ENCODE measurements at places on chromosomes 13 and 19. TPM values are rescaled to one million over a fixed set of nuclear protein-coding genes. Genes with fewer than 3 reads are reported as not detected.

- DNase-seq, result no peak
These were observed 14.5 kb upstream of the RAB20 start for GRCh38 chr13:110576070-110576394.

GRCh38 chr13:23357349-23357748 lies 76.2 kb downstream of the SACS start:
- DNase-seq, result no peak

GRCh38 chr13:36891752-36892151 lies 28.3 kb downstream of the SMAD9 start:
- DNase-seq, result peak; percentile 80

GRCh38 chr19:48685583-48685982 lies 10.2 kb upstream of the FUT2 start:
- DNase-seq, result no peak

Gene NUDT19
- 14.2 TPM for total RNA-seq

Gene ONECUT3
- not detected for total RNA-seq

DNA sequence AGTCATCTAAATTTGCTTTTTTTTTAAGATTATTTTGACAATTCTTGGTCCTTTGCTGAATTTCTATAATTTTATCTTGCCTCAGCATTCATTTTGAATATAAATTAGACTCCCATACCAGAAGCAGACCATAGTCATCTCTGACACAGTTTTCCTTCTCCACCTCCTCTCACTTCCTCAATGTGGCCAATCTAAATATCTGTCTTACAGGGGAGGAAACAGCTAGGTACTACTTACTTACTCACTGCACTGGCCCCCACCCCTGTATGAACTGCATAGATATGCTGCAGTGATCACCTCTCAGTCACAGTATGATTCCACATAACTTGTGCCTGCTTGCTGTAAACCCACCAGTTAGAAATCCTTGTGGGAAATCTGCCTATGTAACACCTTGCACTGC lies 665.6 kb downstream of the FGF9 start:
- DNase-seq, result no peak

Gene IGSF23
- 0.32 TPM for total RNA-seq

DNA sequence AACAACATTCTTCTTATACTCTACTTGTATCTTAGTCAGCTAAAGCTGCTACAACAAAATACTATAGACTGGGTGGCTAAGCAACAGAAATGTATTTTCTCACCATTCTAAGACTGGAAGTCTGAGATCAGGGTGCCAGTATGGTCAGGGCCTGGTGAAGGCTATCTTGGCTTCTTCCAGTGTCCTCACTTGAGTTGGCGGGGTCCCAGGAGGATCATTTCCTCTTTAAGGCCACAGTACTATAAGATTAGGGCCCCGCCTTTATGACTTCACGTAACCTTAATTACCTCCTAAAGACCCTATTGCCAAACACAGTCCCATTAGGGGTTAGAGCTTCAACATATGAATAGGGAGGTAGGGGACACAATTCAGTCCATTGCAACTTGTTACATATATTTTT lies 30.7 kb upstream of the DOCK9 start:
- DNase-seq, result no peak
